Stomach (tissue), 19 donors: ENCODE measurements at places on chromosomes 11 and 22. TPM values are rescaled to one million over a fixed set of nuclear protein-coding genes. Genes with fewer than 3 reads are reported as not detected.

CCDC179 gene
- not detected for polyA plus RNA-seq

MS4A6E gene
- polyA plus RNA-seq, result not detected

HTR3A gene
- 1.9 TPM for polyA plus RNA-seq

ART1 gene
- polyA plus RNA-seq, result not detected

ZDHHC8 gene
- polyA plus RNA-seq, result 9.7 TPM

LUZP2 gene
- not detected for polyA plus RNA-seq

DGAT2 gene
- polyA plus RNA-seq, result 1.7 TPM

GLYAT gene
- not detected for polyA plus RNA-seq

NXPE4 gene
- polyA plus RNA-seq, result not detected

TBCEL gene
- polyA plus RNA-seq, result 3.6 TPM

GTSE1 gene
- polyA plus RNA-seq, result 1.1 TPM

NCR3LG1 gene
- polyA plus RNA-seq, result 0.37 TPM

ANGPTL5 gene
- polyA plus RNA-seq, result not detected

DDB1 gene
- 74.2 TPM for polyA plus RNA-seq

FOSL1 gene
- polyA plus RNA-seq, result 7.0 TPM

SEPTIN5 gene
- 8.2 TPM for polyA plus RNA-seq

OR52H1 gene
- not detected for polyA plus RNA-seq

HEPACAM gene
- polyA plus RNA-seq, result not detected

RAB30 gene
- 2.2 TPM for polyA plus RNA-seq

RAB38 gene
- 1.4 TPM for polyA plus RNA-seq

RASL10A gene
- 0.19 TPM for polyA plus RNA-seq

SLC22A25 gene
- not detected for polyA plus RNA-seq

TESMIN gene
- polyA plus RNA-seq, result 3.3 TPM

UBQLNL gene
- polyA plus RNA-seq, result 0.31 TPM

OR2AG1 gene
- not detected for polyA plus RNA-seq

KDM4D gene
- polyA plus RNA-seq, result 0.25 TPM

LDLRAD3 gene
- 3.4 TPM for polyA plus RNA-seq

KCNC1 gene
- polyA plus RNA-seq, result not detected

TEX54 gene
- polyA plus RNA-seq, result not detected

MAP6 gene
- polyA plus RNA-seq, result 6.4 TPM

CTSW gene
- polyA plus RNA-seq, result 1.6 TPM

TIMP3 gene
- polyA plus RNA-seq, result 39.4 TPM

SERPING1 gene
- 111 TPM for polyA plus RNA-seq

TSGA10IP gene
- not detected for polyA plus RNA-seq
